ENCODE measurements at places on chromosomes 2 and 18.
A peak's percentile ranks its signal among the peaks of the same experiment; 100 is the strongest.

- DNase-seq = no peak
Observed at GRCh38 chr2:102147935-102148334, 5.4 kb downstream of the IL1R1 start.

GRCh38 chr2:11998218-11998617 is 251.8 kb downstream of the LPIN1 start:
- peak; percentile 54 for DNase-seq

GRCh38 chr2:234146087-234146826 is 95.8 kb downstream of the SPP2 start:
- peak; percentile 90 for DNase-seq

DNA sequence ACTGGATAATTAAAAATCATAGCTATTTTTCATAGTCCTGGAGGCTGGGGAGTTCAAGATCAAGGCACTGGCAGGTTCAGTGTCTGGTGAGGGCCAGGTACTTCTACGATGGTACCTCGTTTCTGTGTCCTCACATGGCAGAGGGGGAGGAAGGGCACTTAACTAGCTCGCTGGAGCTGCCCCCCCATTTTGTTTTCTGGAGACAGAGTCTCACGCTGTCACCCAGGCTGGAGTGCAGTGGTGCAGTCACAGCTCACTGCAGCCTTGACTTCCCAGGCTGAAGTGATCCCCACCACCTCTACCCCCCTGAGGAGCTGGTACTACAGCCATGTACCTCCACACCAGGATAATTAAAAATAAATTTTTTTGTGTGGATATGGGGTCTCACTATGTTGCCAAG is 40.3 kb downstream of the ASB1 start:
- DNase-seq = no peak

DNA sequence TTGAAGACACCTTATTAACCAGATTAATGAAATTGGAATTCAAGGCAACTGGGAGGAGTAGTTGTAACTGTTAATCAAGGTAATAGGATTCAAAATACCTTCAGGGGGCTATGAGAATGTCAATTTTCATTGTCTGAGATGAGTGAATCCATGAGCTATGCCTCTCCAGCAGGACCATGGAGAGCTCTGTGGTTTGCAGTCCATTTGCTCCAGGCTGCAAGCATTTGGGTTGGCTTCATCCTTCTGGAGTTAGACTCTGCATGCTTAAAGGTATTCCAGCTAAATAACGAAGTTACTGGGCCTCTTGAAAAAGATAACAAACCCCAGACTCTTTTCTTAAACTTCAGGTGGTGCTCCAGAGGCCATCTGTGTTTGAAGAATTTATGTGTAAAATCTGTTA is 207.1 kb upstream of the SLC8A1 start:
- peak; percentile 56 for DNase-seq

DNA sequence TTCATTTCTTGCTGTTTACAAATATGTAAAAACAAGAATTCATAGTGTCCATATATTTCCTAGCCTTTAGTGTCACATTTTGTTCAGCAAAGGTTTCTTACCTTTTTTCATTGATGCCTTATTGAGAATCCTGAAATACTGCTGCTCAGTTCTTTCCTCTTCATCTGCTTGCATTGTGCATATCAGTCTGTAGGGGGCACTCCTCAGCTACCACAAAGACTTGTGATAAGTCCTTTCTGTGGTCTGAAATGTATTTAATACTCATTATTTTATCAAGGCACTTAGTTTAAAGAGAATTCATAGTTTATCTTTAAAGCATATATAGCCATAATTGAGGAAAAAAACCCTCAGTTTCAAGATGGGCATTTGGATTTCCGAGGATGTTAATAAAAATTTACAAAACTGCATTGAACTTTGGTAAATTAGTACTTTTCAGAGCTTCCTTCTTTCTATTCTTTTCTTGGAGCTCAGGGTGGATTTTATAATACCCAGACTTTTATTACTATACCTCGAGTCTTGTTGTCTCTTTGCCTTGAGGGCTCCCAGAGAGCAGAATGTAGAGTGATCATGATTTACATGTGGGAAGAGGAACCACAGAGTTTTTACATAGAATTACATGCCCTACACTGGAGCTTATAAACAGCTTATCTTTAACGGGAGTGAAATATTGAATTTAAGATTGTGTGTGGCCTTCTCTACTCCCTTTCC is 570.1 kb downstream of the PLCL1 start:
- DNase-seq = peak; percentile 49

DNA sequence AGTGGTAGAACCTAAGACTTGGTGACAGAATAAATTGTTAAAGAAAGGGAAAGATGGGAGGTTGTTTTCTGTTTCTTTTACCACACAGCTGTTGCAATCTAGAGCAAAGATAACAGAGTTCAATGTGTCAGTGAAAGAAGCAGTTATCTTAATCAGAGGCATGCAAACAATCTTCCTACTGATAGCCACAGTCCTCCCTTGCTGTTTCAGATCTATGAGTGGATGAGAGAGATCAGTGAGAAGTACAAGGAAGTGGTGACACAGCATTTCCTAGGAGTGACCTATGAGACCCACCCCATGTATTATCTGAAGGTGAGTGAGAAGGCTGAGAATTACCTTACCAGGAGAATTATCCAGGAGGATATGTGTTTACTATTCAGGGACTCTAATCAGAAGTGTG is 15.9 kb downstream of the CPO start:
- DNase-seq = no peak

DNA sequence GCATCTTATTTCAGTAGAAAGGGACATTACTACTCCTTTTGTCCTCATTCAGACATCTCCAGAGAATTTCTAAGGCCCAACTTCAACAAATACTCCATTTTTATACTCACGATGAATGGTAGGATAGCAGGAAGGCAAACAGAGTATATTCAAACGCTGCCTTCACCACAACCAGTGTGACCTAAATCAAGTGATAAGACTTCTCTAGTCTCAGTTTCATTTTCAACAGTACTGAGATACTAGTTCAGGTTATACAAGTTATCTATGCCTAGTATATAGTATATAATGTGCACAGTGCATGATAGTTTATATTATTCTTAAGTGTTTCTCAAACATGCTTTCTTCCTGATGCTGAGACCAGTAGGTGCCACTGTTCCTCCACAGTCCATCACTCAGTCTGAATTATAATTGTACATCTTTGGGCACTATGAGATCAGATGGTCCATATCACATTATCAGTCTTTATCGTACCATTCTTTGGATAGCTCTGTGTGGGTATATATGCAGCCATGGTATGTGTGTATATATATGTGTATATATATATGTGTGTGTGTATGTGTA is 66.3 kb upstream of the RPE start:
- no peak for DNase-seq

DNA sequence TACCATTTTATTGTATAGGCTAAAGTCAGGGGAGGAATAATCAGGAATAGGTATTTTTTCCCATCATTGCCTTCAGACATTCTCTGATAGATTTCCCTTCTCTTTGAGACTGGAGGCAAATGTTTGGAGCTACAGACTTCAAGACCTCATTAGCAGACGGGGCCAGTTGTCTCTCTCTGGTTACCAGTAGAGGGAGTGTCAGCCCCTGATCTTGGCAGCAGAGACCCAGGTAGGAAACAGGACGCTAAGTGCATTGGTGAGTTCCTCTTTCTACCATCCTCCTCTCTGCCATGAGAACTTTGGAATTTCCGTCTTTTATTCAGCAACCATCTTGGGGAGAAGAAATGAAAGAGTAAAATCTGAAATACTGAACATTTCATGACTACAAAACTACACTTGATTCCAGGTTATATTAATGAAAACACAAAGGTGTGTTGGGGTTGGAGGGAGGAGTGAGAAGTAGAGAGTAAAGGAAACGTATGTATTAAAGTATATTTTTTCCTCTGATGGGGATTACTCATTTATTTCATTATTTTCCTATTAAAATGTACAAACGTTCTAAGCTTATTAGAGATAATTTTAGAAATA is 186.2 kb upstream of the GCFC2 start:
- DNase-seq = no peak

GRCh38 chr2:218691234-218691633 is 19.3 kb downstream of the STK36 start:
- DNase-seq = peak; percentile 76
